B cell (primary cell): ENCODE measurements at places on chromosomes 16 and 17.
A peak's percentile ranks its signal among the peaks of the same experiment; 100 is the strongest.

GRCh38 chr17:35812456-35812855, 3.2 kb downstream of the TAF15 start:
- no peak for DNase-seq
- no peaks in the 10 kb centered on the region for H3K27me3 ChIP-seq
- peaks cover 7% of the 10 kb centered on the region for H3K36me3 ChIP-seq
- no peak overlapping the region for H3K27ac ChIP-seq
- H3K4me3 ChIP-seq: no peak overlapping the region

DNA sequence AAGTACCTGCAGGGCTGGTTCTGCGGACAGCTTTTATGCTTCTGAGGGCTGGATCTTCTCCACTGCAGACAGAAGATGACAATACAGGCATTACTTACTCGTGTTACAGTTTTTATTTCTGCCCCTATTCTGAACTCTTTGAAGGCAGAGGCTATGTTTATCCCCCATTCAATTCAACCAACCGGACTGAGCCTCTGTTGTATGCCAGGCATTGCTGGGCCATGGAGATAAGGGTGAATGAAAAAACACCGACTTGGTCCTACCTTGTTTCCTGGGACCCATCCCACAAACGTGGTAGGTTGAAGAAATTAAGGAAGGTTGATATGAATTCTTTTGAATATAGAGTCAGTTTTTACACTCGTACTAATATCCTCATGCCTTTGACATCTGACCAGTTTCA, 10.0 kb upstream of the HP start:
- no peak for DNase-seq
- no peak overlapping the region for H3K4me3 ChIP-seq
- H3K4me1 ChIP-seq: no peaks in the 10 kb centered on the region
- peaks cover 16% of the 10 kb centered on the region for H3K36me3 ChIP-seq
- H3K27ac ChIP-seq: no peak overlapping the region

DNA sequence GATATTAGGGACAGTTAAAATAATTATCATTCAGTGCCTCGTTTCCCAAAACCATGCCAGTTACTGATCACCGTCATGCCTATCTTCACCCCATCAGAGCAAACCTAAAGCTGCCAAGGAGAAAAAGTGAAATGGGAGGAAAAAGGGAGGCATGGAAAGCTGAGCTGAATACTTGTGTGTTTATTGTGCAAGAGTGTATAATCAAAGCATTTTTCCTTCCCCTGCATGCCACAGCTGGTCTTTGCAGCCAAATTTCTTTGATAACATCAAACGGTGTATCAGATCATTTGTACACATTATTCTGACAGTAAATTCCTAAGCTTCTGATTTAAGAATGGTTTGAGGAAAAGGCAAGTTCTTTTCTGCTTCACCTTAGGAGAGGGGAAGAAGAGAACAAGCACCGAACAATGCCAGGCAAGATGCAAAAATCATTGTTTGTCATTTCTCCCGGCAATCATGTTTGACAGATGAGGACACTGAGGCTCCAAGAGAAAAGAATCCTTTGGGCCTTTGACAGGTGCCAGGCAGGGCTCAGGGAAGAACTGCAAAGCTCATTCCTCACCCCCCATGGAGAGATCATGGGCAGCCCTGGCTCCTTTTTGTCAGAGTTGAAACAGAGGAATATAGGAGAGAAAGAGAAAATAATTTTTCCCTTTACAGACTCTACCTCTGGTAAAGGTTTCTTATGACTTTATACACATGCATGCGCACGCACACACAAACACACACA, 51.4 kb upstream of the ARHGAP44 start:
- no peaks in the 10 kb centered on the region for H3K4me1 ChIP-seq
- no peaks in the 10 kb centered on the region for H3K36me3 ChIP-seq
- no peak overlapping the region for H3K4me3 ChIP-seq

GRCh38 chr17:37068266-37068665, 119.5 kb downstream of the AATF start:
- no peak for DNase-seq
- H3K4me1 ChIP-seq: no peaks in the 10 kb centered on the region
- H3K27me3 ChIP-seq: peaks cover 5% of the 10 kb centered on the region
- H3K27ac ChIP-seq: no peak overlapping the region
- H3K4me3 ChIP-seq: no peak overlapping the region

DNA sequence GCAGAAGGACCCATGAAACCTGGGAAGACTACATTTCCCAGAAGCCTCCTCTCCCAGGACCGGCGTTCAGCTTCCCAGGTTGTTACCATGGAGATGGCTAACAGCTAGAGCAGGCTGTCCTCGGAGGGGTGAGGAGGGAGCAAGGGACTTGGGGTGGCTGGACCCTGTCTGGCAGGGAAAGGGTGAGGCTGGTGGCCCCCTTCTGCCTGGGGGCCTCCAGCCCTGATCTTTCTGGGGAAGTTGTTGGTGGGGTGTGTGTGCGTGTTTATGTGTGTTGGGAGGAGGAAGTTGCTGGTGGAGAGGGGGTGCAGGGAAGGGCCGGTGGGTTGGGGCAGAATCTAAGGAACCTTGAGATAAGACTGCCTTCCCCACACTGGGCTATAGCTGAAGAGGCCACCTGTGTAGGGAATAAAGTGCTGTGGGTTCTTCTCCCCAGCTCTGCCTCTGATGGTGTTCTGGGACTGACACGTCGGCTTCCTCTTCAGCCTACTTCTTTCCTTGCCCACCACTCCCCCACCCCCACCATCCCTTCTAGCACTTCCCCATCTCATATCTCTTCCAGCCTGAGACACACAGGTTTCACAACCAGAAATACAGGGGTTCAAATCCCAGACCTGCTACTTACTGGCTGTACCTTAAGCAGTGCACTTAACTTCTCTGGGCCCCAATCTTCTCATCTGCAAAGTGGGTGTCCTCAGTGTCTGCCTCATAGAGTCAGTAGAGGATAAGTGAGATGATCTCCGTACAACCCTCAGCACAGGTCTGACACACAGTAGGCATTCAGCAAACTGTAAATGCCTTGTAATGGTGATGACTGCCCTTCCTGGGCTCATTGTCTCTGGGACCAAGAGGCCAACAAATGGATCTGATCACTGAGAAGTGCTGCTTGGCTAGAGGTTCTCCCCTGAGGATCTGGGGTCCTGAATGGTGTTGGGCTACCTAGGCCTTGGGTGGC, at the start of gene DRC7:
TSS of gene DRC7 (plus strand) at position 82 of the 955 bp plus-strand sequence. CDS start 3,144 bp downstream, outside the sequence.
- no peaks in the 10 kb centered on the region for H3K36me3 ChIP-seq
- H3K27ac ChIP-seq: peak within 1 kb of the TSS; percentile 60
- peak within 1 kb of the TSS; percentile 53 for H3K4me3 ChIP-seq
- peaks cover 36% of the 10 kb centered on the region for H3K4me1 ChIP-seq
- no peaks in the 10 kb centered on the region for H3K27me3 ChIP-seq

DNA sequence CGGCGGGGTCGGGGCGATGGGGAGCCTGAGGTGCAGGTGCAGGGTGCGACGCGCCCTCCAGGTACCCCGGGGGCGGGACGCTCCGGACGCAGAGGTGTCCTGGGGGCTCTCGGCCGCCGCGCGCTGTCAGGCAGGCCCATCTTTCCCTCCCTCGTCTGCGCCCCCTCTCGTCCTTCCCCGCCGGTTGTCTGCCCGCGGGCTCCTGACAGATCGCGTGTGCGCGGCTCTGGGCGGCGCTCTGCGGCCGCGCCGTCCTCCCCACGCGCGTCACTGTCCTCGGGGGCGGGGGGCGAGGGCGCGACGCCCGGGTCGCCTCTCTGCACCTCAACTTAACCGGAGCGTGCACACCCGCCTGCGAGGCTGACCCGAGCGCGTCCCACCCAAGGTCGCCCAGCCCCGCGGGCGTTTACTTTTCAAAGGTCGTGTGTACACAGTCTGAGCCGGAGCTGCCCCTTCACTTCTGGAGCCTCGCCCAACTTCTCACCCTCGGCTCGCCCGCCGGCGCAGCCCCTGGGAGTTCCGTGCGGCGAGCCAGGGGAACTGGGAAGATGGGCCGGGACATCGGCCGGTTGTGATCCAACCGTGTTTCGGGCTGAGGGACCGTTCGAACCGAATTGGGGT, 512 bp downstream of the AKAP1 start:
- peaks cover 14% of the 10 kb centered on the region for H3K4me1 ChIP-seq
- no peaks in the 10 kb centered on the region for H3K27me3 ChIP-seq
- no peaks in the 10 kb centered on the region for H3K36me3 ChIP-seq

- no peak overlapping the region for H3K27ac ChIP-seq
- no peaks in the 10 kb centered on the region for H3K4me1 ChIP-seq
- no peaks in the 10 kb centered on the region for H3K36me3 ChIP-seq
- no peak overlapping the region for H3K4me3 ChIP-seq
- DNase-seq: no peak
- no peaks in the 10 kb centered on the region for H3K27me3 ChIP-seq
Observed at GRCh38 chr16:49883076-49884014, 27.4 kb upstream of the ZNF423 start.
